Fibroblast of the conjunctiva (primary cell): ENCODE measurements at places on chromosomes 7 and 10.

- no peak for DNase-seq
Observed at GRCh38 chr7:17042211-17042610, 160.4 kb upstream of the AGR3 start.

- DNase-seq: no peak
Observed at GRCh38 chr7:151378011-151378410, 31.8 kb downstream of the WDR86 start.

DNA sequence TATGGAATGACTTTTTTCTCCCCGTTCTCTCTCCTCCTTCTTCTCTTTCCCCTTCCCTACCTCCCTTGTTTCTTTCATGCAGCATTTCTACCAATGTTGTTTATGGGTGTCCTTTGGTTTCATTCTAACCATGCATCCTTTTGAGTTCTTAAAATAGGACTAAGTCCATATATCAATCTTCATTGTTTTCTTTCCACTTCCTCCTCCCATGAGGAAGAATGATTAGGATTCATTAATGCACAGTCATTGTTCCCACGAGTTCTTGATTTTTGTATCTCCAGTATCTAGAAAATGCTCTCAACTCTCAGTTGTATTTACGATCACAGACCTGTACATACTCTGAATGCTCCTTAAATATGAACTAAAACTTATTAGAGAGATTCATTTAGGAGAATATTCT lies 153.3 kb downstream of the LRRC4 start:
- no peak for DNase-seq

DNA sequence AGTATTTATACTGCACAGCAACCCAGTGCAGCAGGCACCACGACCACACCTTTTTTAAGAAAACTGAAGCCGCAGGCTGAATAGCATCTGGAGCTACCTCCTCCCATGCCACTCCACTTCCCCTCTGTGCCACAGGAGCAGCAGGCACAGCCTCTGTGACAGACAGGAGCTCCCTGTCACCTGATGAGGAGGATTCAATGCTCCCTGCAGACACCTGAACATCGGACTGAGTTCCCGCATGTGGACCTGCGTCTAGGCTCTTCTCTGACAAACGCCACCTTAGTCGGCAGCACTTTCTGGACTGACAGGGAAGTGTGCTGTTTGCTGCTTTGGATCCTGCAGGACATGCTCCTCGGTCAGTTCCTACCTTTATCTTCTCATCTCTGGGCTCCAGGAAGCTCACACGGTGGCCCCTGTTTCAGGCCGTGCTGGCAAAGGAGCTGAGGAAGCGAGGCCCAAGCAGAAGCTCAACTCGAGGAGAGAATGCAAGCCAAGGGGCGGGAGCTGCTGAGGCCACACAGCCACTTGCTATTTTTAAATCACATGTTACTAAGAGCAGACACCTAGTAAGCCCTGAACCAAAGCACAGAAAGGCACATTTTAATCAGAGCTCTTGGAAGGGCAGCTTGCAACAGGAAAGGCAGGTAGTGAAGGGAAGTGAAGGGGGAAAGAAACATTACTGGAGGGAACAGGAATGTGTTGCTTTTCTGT lies 56.6 kb downstream of the VOPP1 start:
- no peak for DNase-seq

- DNase-seq: no peak
Observed at GRCh38 chr10:108899670-108900069, 1023.6 kb downstream of the XPNPEP1 start.

- DNase-seq: no peak
Observed at GRCh38 chr10:7763929-7764328, 23.9 kb downstream of the KIN start.

- DNase-seq: peak; percentile 12
Observed at GRCh38 chr7:93015101-93015778, 102.5 kb downstream of the SAMD9 start.

DNA sequence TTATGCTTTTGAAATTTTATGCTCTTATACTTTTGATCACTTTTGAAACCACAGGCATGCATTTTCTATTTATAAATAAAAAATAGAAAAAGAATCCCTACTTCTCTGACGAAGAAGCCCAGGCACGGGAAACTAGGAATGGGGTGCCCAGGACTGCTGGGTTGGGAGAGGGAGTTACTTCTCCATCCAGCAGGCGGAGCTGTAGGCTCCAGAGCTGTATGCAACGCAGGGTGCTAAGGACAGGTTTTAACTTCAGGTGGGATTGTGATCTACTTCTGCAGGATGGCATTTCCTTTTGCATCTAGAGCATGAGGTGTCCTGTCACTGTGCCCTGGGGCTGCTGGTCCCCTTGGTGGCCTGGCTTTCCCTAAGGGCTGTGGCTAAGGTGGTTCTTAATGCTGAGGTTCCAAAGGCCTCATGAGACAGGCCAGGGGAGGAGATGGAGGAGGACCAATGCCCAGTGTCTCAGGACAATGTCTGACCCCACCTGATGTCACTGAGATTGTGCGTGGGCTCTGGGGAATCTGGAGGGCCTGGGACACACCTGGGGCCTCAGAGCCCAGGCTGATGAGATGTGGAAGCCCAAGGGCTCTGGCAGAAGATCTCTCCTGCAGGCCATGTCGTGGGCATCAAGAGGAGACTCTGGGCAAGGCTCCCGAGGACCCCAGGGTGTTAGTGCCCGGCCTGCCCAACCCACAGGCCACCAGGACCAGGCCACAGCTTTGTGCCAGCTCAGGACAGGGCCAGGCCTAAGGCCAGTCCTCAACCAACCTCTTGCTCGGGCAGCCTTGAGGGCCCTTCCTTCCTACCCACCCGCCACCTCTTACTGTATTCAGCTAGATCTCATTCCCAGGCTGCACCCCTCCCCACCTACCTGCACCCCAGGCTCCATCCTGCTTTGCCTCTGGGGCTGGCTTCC lies 507 bp downstream of the CCDC201 start:
- no peak for DNase-seq

DNA sequence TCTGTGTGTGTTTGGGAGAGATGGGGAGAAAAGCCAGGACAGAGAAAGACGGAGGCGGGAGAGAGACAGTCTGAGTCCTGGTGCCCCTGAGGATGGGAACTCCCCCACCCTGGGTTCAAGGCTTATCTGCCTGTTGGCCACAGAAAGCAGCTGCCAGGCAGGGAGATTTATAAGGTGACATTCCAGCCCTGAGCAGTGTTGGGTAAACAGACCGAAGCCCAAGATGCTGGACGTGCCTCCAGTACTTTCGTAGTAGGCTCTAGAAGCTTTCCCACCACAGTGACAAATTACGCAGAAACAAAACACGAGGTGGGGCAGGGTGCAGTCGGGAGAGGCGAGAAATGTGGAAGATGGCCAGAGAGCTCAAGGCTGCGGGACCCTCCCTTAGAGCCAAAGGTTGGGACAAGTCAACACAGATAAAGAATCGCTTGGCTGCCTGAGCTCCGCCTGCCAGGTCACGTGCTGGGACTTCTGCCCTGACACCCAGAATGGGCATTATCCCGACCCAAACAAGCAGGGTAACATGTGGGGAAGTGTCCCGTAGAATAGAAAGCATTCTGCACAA lies 41.1 kb downstream of the CCDC3 start:
- DNase-seq: no peak

DNA sequence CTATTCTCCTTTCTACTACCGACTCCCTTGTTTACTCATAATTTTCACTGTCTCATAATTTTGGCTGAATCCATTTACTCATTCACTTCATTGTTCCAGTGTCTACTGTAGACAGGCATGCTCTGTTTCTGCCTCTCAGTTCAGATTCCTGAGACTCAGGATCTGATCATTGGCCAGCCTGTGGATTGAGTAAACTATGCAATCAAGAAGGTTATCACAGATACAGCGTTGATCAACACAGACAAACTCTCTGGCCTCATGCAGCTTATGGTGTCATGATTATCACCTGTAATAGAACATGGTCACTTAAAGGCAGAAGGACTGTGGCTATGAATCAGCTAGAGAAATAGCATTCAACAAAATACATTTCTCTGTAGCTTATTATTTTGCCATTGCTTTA lies 86.0 kb downstream of the SEMA3E start:
- DNase-seq: no peak

DNA sequence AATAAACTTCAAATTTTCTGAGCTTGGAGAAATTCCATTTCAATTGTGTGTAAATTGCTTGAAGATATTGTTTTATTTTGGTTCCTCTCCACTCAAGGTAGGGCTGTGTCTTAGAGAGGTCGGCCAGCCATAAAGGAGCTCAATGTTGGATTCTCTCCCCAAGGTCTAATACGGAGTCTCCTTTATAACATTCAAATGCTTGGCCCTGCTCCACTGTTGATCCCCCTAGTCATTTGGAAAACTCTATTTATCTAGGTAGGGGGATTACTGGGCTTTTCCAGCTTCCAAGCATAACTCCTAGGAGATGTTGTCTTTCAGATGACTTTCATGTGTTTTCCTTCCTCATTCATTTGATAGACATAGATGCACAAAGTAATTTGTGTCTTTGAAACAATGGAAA lies 170.9 kb downstream of the LRMDA start:
- no peak for DNase-seq

GRCh38 chr7:115013886-115014285 lies 92.0 kb downstream of the MDFIC start:
- no peak for DNase-seq

DNA sequence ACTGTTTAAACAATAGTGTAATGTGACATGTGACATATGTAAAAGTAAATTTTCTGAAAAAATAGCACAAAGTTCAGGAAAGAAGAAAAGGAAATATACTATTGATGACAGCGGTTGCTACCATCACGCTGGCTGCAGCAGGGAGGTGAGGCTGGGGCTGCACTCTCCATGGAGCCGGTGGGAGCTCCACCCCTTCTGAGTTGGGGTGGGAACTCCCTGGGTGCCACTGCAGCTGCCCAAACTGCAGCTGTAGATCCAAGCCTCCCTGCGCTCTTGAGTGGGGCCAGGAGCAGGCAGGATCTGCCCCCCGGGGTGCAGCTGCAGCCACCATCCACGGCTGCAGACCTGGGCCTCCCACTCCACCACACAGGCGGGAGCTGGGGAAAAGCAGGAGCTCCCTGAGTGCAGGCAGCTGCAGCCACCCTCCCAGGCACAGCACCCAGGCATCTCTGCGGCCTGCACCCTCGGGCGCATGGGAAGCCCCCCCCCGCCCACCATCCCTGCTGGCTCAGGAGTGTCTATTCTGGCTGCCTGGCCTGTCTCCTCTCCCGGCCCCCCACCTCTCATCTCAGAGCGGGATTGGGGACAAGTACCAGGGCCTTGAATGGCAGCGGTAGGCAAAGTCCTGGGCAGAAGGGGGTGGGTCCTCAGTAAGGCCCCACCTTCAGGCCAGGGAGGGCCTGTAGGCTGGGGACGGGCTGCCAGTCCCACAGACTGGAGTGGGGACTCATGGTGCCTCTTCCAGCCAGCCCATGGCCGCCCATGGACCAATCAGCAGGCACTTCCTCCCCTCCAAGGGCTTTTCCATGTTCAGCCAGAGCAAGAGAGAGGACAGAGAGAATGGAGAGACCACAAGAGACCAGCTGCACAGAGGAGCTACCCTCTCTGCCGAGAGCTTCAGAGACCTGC lies 50.1 kb downstream of the TNS3 start:
- no peak for DNase-seq

GRCh38 chr10:74255888-74256357 lies 104.9 kb downstream of the ADK start:
- DNase-seq: no peak

- DNase-seq: peak; percentile 98
Observed at GRCh38 chr10:93437086-93437945, 44.8 kb downstream of the MYOF start.

- DNase-seq: peak; percentile 47
Observed at GRCh38 chr7:139730746-139731612, 46.8 kb downstream of the HIPK2 start.

- no peak for DNase-seq
Observed at GRCh38 chr10:14547816-14548215, 217.1 kb upstream of the FRMD4A start.

DNA sequence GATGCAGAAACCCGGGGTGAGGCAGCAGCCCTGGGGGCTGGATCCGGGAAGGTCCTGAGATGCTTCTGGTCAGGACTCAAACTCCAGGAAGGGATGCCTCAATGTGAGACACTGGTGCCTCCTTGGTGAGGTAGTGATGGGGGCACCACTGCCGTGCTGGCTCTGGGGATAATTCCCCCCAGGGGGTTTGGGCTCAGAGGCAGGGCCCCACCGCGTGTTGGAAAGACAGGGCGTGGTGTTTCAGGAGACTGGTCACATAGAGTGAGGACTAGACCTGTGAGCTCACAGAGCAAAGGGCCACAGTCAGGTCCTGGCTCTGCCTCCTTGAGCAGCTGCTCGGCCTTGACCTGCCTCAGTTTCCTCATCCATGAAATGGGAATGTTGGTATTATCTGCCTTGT lies 361.9 kb downstream of the GLRX3 start:
- no peak for DNase-seq

DNA sequence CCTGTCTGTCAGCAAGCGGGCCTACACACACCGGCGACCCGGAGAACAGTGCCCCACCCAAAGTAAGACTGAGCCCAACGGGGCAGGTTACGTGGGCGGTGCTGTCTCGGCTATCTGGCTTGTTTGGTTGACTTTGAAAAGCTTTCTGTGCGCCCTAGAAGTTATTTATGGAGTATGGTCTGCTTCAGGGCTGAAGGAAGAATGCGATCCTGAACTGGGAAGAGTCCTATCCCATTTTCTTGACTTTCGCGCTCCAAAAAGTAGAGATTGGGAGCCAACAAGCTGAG lies 1.5 kb downstream of the INA start:
- no peak for DNase-seq

- no peak for DNase-seq
Observed at GRCh38 chr7:36906956-36907635, 182.8 kb upstream of the AOAH start.

GRCh38 chr7:924541-925231 lies 29.8 kb downstream of the ADAP1 start:
- no peak for DNase-seq

DNA sequence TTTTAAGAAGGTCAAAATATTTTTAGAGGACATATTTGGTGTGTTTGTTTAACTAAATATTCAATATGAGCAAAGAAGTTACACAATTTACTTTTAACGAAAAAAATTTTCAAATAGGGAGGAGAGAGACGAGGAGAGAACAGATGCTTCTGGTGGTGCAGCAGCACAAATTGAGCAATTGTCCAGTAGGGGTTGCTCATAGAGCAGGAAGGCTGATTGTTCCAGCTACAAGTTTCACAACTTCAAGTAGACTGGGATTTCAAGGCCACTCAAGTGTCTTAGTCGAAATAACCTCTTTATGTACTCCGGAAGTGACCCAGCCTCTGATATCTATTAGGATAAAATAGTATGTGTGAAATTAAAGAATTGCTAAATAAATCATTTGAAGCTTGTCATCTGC lies 197.9 kb downstream of the HDAC9 start:
- DNase-seq: peak; percentile 91

- no peak for DNase-seq
Observed at GRCh38 chr7:27615420-27616185, 47.1 kb downstream of the HIBADH start.
